ENCODE measurements at places on chromosomes 6 and 20.

GRCh38 chr6:168179133-168179532 lies 100.1 kb upstream of the FRMD1 start:
- no peak for DNase-seq

DNA sequence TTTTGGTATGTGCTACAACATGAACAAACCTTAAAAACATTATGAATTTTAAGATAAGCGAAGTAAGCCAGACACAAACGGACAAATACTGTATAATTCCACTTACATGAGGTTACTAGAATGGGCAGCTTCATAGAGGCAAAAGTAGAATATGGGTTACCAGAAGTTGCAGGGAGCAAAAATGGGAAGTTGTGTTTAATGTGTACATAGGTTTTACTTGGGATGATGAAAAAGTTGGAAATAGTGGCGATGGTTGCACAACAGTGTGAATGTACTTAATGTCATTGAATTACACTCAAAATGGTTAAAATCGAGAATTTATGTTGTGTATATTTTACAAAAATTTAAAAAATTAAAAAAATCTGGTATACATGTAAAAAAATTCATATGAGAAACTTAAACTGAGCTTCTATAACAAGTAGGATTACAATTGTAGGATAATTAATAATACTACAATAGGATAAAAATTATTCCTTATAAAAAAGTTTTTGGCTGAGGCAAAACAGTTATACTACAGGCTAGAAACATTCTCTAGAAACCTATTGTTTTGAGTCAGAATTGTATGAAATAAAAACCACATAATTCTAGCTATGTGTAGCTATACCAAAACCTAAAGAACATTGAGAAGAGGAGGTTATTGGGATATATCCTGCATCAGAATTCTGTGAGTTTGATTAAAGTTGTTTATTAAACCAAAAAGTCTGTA lies 24.8 kb upstream of the DYNLRB1 start:
- no peak for DNase-seq

- DNase-seq, result no peak
Observed at GRCh38 chr6:75748003-75748742, 866 bp upstream of the MYO6 start.

GRCh38 chr6:144744720-144745119 lies 459.6 kb downstream of the UTRN start:
- no peak for DNase-seq

All from stimulated activated CD8-positive, alpha-beta memory T cell treated with anti-CD3 and anti-CD28 coated beads, Interleukin-2, amount 100 ng/mL, for 1 hour (primary cell).